ENCODE measurements at places on chromosomes 1 and 21.

GRCh38 chr1:224559981-224560728 is 56.0 kb upstream of the CNIH3 start:
- no peak for DNase-seq

GRCh38 chr1:52192024-52192423 is 50.1 kb downstream of the ZFYVE9 start:
- DNase-seq = no peak

GRCh38 chr1:84997667-84998600 is 1.0 kb upstream of the MCOLN2 start:
- peak; percentile 27 for DNase-seq

DNA sequence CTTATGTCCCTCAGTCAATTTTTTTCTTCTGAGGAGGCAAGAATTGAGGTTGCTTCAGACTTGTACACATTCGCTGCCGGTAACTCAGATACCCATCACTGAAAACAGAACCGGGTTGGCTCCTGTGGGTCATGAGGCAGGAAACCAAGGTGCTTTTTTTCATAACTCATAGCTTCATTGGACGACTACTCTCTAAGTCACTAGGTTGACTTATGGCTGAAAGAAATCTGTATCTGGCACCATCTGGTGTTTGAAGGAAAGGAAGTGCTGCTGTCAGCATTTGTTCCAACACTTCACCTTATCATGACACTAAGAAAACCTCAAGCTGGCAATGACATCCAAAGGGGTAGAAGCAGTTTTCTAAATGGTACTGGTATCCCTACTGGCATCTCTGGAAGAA is 82.3 kb downstream of the TBX19 start:
- no peak for DNase-seq

GRCh38 chr21:39456665-39457064 is 4.9 kb downstream of the SH3BGR start:
- DNase-seq = no peak

- no peak for DNase-seq
Observed at GRCh38 chr1:29876902-29877301, 640.6 kb downstream of the PTPRU start.

- DNase-seq = peak; percentile 21
Observed at GRCh38 chr21:36707763-36708285, 8.9 kb downstream of the SIM2 start.

DNA sequence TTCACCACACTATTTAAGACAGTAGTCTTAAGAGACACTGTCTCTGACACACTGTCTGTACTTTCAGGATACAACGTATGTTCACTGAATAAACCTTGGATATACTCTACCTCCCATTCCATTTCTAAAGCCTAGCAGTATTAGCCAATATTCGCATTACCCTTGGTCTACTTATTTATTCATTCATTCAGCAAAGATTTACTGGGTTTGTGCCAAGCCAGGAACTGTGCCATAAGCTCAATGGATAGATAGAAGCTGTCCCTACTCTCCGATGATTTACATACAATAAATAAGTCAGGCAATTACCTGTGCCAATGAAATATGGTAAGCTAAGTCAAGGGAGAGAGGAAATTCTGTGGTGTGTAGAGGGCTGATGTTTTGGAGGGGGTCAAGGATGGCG is 195.2 kb upstream of the RAB4A start:
- DNase-seq = no peak

GRCh38 chr1:116375148-116375886 is 2.3 kb downstream of the ATP1A1 start:
- DNase-seq = no peak

DNA sequence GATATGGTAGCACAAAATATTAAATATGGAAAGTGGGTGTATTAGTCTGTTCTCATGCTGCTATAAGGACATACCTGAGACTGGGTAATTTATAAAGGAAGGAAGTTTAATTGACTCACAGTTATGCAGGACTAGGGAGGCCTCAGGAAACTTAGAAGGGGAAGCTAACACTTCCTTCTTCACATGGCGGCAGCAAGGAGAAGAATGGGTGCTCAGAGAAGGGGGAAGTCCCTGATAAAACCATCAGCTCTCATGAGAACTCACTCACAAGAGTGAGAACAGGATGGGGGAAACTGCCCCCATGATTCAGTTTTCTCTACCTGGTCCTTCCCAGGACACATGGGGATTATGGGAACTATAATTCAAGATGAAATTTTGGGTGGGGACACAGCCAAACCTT is 15.8 kb upstream of the BACE2 start:
- DNase-seq = no peak

GRCh38 chr1:15915991-15916390 is 59.9 kb downstream of the ZBTB17 start:
- DNase-seq = no peak

DNA sequence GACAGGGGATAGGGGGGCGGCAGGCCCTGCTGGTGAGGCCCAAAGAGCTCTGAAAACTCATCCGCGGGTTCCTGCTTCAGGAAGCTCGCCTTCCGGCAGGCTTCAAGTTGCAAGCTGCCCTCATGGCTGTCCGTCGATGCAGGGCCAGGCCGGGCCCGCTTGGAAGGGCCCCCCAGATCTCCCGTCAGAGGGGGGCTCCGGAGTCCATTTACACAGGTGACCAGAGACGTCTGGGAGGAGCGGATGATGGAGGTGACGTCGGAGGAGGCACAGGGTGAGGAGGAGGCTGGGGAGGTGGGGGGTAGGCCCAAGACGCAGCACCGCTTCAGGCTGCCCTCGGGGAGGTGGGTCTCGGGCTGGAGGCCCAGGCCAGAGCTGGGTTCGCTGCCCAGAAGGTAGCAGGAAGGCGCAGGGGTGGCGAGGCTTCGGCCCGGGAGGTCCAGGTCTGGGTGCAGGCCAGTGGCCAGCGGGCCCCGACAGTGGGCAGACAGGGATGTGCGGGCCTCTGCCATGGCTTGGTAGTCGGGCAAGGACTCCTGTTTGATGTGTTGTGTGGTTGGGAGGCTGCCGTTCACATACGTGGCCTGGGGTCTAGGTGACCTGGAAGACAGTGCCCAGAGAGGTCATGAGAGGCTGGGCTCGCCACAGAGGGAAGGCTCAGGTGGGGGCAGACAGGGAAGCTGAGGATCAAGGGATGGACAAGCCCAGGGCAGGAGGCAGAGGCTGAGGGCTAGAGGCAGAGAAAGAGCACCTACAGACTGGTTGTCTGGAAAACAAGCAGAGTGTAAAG is 135.4 kb downstream of the DMRTB1 start:
- DNase-seq = no peak

DNA sequence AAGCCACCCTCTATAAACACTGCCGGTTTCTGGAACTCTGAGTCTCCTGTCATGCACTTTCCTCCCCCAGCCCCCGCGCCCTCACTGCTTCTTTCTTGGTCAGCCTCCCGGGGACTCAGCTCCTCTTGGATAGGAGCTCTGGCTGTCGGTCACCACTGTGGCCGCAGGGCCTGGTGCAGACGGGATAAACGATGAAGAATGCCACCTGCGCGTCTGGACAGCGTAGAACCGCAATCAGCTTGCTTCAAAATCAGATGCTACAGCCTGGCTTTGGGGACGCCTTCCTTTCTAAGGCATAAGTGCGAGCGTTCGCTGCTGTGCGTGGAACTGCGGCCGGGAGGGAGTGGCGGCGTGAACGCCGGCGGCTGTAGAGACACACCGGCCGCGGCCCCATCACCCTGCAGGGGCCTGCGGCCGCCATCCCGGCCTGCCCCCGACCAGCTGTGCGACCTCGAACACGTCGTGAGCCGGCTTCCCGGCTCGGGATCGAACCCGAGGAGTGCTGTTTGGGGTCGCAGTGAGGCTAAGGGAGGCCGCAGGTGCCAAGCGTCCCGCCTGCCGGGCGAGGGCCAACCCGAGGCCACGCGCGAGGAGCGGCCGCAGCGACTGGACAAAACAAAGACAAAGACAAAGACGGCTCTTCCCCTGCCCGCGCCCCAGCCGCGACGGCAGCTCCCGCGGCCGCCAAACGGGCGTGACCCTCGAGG is 688 bp downstream of the PTTG1IP start:
- DNase-seq = peak; percentile 50

All from GM13977 (cell line).